ENCODE measurements at places on chromosomes 5 and 9.

DNA sequence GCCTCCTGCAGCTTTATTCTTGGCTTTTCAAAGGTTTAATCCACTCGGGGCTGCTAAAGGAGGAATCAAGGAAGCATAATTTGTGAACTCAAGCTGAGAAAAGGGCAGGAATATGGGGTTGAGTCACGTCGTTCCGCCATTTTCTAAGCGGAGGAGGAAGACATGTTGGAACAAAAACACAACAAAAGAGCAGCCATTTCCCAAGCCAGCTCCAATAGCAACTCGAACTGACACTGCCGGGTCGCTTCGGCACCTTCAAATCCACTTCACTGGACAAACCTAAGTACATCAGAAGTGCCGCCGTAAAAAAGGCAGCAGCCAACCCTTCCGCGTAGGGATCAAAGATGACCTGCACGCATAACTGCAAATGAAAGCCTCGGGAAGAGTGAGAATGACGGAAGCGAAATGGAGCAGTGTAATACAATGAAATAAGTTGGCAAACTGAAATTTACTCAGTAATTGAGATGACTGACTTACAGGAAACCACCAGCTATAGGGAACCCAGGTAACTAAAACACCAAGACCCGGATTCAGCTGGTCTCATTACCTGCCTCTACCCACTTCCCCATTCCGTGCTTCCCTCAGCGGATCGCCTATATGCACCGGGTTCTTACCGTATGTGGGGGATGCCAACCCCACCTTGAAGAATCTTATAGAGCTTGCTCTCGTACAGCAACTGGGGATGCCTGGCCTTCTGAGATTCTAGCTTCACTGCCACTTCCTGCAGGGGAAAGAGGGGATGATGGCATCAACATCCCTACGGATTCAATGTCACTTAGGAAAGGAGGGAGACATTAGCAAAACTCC lies 1.6 kb downstream of the CSNK1A1 start:
- DNase-seq, result peak; percentile 52

DNA sequence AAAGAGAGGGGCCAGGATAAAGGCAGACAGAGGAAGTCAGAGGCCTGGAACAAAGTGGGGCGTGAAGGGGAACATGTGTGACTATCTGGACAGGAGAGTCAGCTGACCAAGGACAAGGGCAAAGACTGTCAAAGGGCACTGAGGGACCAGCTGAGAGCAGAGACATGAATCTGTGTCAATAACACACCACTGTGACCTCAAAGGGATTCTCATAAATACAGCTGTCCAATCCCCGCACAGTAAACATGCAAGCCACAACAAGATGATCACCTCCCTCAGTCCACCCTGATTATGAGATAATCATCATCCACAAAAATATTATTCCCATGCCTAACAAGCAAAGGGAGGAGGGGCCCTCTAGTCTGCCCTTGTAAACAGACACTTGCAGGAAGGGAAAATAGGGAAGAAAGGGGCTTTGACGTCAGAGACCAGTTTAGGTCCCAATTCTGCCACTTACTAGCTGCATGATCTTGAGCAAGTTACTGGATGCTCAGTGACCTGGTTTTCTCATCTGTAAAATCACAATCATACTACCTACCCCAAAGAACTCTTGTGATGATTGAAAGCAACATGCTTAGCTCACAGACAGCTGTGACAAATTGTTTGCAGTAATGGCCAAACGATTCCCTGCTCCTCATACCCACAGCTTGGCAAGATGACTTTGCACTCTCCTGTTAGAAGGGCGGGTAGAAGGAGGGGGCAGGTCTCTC lies 41.8 kb downstream of the RAPGEF1 start:
- no peak for DNase-seq

DNA sequence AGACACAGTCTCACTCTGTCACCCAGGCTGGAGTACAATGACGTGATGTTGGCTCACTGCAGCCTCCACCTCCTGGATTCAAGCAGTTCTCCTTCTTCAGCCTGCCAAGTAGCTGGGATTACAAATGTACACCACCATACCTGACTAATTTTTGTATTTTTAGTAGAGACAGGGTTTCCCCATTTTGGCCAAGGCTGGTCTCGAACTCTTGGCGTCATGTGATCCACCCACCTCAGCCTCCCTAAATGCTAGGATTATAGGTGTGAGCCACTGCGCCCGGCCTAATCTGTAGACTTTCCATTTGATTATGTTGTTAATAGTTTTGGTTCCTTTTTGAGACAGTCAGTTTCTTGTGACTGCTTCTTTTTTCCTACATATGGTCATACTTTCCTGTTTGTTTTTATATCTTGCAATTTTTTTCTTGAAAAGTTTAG lies 31.0 kb downstream of the MTREX start:
- DNase-seq, result no peak

DNA sequence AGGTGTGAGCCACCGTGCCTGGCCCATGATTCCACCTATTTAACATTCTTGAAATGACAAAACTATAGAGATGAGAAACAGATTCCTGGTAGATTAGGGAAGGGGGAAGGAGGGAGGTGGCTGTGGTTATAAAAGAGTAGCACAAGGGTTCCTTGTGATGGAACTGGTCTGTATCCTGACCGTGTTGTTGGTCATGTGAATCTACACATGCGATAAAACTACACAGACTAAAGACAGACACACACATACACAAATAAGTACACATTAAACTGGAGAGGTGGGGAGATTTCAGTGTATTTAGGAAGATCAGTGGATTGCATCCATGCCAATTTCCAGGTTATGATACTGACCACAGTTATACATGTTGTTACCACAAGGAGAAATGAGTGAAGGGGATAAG lies 60.9 kb downstream of the RNF130 start:
- no peak for DNase-seq

DNA sequence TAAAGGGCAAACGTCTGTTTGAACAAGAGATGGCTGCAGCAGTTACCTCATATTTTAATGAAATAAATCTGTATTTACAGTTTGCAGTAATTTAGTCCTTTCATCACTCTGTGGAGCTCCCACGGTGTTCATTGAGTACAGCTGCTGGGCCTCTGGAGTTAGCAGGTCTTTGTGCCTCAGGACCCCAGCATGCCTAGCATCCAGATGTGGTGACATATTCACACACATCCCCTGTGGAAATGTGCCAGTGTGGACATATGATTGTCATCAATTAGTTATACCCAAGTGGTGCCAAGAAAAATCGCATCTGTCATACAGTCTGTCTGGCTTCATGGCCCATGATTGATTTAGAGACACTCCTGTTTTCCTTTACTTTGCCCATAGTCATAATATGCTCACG lies 77.3 kb downstream of the NNT start:
- DNase-seq, result no peak

DNA sequence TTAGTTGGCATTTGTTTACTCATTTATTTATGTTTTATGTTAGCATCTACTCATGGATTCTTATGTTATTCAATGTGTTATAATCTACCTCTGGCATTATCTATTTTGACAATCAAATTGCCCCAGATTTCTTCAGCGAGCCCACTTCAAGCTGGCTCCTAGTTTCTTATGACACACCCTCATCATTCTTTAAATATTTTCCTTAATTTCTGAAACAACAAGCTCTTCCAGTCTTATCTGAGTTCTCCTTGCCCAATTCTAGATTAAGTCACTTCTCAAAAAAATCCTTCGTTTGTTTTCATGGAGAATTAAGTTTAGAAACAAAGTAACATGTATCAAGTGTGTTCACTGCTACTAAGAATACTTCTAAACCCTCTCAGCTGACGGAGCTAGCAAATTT lies 229.8 kb downstream of the SEMA5A start:
- no peak for DNase-seq

- no peak for DNase-seq
Measured at GRCh38 chr9:134205672-134206310, 41.4 kb upstream of the RNU6ATAC start.

GRCh38 chr5:81167544-81167943 lies 65.6 kb upstream of the CKMT2 start:
- DNase-seq, result no peak

DNA sequence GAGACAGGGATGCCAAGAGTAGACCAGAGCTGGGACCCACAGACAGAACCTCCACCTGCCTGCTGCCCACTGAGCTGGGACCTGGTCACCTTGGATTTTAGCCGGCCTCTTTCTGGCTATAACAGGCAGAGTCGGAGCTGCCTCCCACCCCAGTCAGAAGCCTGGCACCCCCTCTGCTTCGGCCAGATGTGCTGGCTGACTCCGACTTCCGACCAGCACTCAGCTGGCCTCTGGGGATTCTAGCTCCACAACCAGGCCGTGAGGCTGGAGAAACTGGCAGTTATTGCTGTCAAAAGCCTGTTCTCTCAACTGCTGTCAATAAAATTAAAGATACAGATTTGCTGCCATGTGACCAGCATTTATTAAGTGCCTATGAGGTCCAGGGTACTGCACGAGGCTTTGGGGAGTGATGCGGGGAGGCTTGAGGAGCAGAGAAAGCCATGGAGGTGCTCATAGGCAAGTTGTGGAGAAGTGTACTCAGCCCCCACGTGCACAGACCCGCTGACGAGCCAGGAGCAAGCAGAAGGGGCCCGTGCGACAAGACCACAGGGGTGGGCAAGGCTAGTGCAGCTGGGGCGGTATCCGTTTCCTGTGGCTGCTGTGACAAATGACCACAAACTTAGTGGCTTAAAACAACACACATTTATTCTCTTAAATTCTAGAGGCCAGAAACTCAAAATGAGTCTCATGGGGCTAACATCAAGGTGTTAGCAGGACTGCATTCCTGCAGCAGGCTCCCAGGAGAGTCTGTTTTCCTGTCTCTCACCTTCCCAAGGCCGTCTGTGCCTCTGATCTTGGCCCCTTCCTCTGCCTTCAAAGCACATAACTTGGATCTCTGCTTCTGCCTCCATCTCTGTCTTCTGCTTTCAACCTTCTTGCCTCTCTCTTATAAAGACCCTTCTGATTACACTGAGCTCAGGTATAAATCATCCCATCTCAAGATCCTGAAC lies 13.1 kb downstream of the GFI1B start:
- DNase-seq, result no peak

DNA sequence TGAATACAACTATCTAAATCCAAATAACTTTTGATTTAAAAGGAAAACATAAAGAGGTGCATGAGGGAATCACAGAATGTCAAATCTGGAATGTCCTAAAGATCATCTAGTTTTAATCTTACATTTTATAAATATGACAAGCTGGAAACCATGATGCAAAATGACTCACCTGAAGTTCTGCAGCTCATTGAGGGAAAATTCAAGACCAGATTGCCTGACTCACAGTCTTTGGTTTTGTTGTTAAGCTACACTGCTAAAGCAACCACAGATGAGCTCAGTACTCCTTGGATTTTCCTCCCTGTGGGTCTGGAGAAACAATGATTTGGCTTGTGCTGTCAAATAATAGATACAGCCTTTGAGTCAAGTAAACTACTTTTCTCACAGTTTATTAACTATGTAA lies 19.1 kb upstream of the EDIL3 start:
- DNase-seq, result no peak

DNA sequence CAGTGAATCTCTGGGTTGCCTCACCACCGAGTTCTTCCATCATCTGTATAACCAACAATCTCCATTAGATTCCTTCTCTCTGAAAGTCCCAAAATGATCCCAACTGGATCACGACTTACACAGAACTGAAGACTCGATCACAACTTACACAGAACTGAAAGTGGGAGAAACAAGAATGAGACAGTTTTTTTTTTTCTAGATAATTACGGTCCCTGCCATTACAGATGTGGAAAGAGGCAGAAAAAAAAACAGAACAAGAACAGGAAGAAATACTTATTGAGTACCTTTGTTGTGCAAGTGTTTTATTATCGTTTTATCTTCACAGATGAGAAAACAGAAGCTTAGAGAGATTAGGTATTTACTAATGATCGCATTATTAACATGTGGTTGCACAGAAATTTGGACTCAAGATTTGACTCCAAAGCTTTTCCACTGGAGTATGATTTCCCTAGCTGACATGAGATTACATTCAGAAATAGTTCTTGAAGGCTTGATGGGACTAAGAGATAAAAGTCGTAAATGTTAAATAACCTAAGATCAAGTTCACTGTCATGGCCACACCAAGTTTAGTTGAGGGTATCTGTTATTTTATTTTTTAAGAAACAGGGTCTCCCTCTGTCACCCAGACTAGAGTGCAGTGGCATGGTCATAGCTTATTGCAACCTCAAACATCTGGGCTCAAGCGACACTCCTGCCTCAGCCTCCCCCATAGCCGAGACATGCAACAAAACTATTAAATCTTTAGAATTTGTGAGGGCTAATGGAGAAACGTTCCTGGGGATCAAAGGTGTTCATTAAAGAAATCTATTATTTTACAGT lies 8.9 kb downstream of the PLK2 start:
- no peak for DNase-seq

GRCh38 chr5:5793242-5794117 lies 371.0 kb downstream of the ICE1 start:
- no peak for DNase-seq
